Sciatic nerve (tissue), 2 donors: ENCODE measurements at places on chromosomes 6 and 20. TPM values are rescaled to one million over a fixed set of nuclear protein-coding genes. Genes with fewer than 3 reads are reported as not detected.

- peak; percentile 92 for DNase-seq
Observed at GRCh38 chr6:33161354-33162331, 30.6 kb downstream of the COL11A2 start.

DNA sequence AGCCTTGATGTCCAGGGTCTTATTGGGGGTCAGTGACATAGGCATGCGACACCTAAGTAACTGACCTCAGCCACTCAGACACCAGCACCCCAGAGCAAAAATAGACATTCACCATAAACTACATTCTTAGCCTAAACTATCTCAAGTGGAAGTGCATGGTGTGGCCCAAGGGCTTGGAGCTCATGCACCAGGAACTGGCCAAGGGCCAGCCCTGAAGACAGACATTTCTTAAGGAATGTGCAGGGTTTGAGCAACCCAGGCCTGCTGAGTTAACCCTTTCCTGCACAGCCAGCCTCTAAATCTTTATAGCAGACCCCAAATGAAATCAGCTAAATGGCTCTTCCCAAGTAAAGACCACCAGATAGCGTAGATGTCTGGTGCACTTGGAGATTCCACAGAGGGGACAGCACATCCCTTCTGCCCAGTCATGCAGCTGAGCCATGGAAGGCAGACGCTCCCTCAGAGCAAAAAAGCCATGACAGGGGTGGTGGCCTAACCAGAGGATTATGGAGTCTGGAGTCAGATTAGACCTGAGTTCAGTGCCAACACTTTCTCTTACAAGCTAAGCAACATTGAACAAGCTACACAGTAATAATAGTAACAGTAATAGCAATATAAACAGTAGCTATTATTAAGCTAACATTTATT is 222.6 kb downstream of the ZMYND8 start:
- DNase-seq = peak; percentile 56

GRCh38 chr6:129645106-129645829 is 64.7 kb downstream of the ARHGAP18 start:
- no peak for DNase-seq

- DNase-seq = no peak
Observed at GRCh38 chr6:62976566-62976965, 234.7 kb upstream of the FKBP1C start.

DNMT3B gene
- total RNA-seq = 2.1 TPM
